ENCODE measurements at places on chromosomes 11 and 22.

DNA sequence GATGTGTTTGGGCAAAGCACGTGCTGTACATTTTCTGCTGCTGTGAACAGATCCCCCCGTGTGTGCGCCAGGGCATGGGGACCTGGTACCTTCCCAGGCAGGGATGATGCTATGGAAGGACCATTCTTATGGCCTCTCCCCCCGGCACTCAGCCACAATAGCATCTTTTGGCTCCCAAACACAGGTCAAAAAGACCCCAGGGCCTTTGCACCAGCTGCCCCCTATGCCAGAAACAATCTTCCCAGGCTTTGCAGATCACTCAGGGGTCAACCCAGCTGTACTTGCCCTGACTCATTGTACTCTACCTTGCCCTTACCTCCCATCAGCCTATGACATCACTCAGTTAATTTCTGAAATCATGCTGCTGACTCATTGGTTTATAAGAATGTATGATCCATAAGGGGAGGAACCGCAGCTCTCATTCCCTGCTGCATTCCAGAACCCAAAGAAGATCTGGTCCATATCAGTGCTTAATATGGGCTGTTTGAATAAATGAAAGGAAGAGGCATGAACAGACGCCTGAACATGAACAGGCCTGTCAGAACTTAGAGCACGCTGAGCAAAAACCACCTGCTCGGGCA, 100.7 kb downstream of the CELSR1 start:
- no peak for DNase-seq

DNA sequence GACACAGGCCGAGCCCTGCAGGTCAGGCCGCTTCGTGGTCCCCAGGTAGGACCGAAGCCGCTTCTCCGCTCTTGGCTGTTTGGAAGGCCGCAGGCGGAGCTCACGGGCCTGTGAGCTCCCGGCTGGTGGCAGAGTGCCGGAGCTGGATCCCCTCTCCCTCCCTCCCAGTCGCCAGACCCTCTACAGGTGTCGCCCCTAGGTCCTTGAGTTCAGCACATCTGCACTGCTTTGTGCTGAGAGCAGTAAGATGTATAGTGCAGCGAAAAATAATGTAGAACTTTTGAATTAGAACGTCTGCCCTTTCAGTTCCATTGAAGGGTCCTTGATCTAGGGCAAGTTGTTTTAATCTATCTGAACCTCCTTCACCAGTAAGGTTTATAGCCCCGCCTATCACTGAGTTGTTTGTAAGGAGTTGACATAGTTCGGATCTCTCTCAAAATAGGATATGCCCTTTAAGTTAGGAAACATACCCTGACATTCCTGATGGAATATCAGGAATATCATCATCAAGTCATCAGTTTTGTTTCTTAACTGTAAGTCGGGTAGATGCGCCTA, 419 bp downstream of the ANKRD49 start:
- DNase-seq, result no peak

- DNase-seq, result no peak
These were observed 15.1 kb downstream of the MCAT start for GRCh38 chr22:43128116-43128515.

DNA sequence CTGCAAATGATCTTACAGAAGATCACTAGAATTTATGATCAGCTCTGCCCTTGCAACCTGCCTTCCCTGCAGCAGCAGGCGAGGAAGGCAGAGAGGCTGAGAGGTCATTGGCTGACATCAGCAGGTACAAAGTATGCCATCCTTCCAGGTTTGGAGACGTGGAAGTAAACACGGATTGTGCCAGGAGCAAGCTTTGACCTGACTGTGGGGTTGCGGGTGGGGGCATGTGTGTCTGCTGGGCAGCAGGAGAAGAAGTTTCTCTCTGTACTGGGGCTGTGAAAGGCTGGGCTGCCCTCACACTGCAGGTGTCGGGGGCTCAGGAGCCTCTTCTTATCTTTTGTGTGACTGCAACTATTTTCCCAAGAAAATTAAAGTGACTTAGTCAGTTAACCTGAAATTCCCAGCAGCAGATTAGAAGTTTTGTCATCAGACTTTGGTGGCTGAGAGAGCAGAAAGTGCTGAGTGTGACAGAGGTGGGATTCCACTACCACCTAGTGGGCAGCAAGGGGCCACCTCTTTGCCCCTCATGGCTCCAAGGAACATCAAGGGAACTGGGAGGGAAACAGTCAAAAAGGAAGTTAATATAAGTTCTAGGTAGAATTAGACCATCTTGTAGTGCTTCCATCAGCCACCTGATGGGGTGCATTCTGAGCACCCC, 565.9 kb downstream of the ETS1 start:
- DNase-seq, result no peak

DNA sequence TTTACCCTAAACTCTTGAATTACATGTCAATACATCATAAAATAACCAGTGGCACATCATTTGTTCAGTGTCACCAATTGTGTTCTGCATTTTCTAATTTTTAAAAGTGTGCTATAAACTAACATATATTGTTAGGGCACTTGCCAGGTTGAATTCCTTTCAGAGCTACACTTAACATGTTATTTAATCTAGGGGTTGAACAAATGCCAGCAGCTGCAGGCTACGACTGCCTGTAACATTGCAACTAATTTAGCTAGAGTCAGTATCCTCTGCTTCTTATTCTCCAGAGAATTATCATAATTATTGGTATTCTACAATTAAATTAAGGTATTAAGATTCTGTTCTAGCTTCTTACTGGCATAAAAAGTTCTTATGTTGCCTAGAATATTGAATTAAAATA, 46.4 kb upstream of the ARHGAP42 start:
- DNase-seq, result no peak

GRCh38 chr22:27420195-27420816, 381.2 kb downstream of the MN1 start:
- DNase-seq, result no peak

DNA sequence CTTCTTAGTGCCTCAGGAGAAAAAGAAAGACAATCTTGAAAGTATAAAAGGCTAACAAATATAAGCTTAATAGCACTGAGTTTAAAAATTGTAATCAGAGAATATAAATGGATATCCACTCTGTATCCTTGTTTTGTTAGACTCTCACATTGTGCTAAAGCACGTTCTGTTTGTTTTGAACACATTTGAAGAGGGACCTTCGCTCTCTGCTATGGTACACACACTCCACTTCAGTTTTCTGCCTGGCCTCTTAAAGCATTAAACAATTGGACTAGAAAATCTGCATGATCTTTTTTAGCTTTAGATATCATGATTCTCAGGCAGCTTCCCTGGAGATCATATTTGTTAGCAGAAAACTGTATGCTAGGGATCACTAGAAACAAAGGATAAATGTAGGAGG, 40.3 kb upstream of the PGR start:
- no peak for DNase-seq

DNA sequence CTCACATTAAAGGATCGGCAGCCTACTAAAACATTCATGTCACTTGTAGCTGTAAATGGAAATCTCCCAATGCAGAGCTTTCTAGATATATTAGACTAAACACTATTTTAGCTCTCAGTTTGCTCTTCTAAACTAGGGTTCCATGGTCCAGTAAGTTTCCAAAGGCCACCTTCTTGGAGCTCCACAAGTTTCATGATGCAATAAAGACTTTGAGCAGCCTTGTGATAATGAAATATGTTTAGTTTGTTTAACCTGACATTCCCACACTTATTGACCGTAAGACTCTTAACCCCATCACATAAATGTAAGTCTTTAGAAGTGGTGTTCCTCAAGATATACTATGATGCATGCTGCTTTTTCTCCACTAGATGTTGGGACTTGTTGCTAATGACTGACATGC, 87.7 kb downstream of the TRIM44 start:
- no peak for DNase-seq

DNA sequence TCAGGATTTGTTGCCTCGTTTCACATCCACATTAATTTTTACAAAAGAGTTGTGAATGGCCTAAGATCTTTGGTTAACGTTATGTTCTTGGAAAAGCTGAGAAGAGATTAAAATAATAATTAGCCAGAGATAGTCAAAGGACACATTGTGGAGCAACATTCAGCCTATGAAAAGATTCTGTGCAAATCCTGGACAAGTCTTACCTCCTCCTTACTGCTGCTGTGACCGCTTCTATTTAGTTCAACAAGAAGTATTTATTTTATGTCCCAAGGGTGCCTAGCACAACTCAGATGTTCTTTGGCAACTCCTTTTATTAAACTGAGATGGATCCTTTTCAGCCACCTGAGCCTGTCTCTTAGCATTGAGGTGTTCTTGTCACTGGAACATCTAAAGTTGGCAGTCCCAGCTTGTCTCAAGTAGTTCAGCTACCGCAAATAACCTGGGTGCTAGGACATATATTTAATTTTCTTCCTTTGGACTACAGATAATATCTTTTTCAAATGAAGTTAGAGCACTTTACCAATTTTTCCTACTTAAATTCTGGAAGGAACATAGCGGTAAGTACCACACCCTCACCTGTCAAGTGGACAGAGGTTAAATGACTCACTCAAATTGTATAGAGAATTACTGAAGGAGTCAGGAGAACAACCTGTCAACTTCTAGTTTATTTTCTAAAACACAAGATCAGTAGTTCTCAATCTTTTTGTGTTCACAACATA, 80.5 kb upstream of the CHRM4 start:
- DNase-seq, result no peak

DNA sequence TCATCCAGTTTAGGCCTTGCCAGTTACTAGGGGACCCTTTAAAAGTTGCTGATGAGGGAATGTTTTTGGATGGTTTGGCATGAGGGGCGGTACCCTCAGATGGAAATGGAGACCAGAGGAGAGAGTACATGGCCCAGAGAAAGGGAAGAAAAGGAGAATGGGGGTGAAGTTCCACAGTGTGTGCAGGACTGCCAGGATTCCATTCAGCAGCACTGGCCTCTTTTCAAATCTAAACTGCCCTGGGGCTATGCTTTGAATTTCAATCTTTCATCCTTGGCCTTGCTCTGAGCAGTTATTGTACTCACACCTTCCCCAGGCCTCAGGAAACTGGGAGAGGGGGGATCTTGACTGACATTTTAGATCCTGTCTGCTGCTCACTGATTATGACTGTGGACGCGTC, 3.0 kb downstream of the SLC3A2 start:
- DNase-seq, result no peak

DNA sequence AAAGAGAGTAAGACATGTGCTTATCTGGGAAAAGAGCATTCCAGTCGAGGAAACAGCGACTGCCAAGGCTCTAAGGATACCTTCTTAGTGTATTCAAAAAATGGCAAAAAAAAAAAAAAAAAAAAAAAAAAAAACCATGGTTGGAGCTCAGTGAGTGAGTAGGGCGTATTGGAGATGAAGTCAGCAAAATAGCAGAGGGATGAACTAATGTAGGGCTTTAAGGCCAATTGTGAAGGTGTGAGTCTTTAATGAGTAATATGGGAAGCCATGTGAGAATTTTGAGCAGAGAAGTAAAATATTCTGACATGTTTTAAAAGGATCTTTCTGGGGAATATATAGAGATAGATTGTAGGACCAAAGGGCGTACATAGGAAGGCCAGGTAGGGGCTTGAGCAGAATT, 498.6 kb upstream of the ISX start:
- no peak for DNase-seq

DNA sequence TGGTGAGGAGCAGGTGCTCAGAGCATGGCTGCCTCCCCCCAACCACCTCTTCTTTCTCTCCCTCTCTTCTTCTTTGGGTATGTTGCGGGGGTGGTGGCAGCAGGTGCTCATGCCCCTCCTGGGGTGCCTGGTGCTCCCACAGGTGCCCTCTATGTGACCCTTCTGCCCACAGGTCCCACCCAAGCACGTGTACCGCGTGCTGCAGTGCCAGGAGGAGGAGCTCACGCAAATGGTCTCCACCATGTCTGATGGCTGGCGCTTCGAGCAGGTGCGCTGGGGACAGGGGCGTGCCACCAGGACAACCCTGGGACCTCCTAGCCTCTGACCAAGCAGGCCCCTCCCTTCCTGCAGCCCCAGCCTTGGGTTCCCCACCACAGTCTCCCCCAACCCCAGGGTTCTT, 5.7 kb downstream of the KCTD17 start:
- DNase-seq, result no peak

DNA sequence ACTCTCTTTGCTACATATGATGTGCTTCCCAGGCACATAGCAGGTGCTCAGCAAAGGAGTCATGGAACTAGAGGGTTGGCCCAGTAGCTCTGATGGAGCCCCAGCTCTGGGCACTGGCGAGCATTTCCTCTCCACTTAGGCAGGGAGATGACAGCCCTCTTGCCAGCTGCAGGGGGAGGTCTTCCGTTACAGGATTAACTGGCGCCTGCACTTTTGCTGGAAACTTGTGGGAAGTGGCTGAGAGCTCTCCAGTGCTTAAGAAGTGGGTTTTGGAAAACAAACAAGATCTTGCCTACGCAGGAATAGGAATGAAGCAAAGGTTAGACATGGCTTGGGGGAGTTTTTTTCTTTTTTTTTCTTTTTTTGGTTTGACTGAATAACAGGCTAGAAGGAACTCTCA, 75.5 kb downstream of the MICAL2 start:
- no peak for DNase-seq

DNA sequence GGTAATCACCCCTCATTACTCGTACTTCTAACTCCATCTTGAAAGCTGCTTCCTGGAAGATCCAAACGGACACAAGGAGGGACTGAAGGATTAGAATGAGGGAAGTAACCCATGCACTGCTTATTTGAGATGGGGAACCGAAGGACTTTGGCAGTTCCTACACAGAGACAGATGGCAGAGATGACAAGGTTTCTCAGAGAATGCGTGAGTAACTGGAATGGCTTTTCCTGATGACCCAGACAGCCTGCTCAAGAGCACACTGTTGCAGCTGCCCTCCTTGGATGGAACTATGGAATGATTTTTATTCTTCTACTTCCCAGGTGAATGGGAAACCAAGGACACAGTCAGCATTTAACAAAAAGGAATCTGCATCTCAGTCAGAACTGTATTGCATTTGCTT, 7.3 kb downstream of the KCNJ11 start:
- no peak for DNase-seq

GRCh38 chr22:35838855-35839576, 121.3 kb downstream of the APOL5 start:
- DNase-seq, result no peak

- DNase-seq, result no peak
These were observed 3.3 kb downstream of the IL18BP start for GRCh38 chr11:72001834-72002591.

DNA sequence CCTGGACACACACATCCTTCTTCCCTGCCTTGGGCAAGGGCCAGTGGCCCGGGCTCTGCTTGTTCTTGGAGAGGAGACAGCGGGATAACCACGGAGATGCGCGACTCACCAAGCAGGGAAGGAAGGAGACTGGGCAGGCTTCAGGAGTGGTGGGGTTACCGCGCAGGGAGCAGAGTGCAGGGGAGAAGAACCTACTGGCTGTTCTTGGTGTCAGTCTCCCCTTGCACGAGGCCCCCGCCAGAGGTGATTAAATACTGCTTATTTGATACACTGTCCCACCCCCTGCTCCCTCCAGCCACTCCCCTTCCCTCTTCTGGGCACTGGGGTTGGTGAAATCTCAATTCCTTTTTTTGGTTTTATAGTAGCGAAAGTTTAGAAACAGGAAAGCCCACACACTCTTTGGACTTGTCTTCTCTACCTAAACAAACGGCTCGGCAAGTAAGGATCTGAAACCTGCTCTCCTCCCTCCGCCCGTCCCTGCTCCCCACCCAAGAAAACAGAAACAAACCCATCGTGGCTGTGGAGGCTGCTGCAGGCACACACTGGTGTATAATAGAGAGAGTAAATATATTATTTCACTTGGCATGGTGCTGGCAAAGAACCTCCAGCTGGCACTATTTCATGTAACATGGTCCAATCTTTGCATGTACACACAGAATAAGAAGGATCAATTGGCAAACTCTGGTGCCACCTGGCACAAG, 10.8 kb downstream of the LARGE2 start:
- DNase-seq, result no peak
